ENCODE measurements at places on chromosomes 5 and 9. TPM values are rescaled to one million over a fixed set of nuclear protein-coding genes. Genes with fewer than 3 reads are reported as not detected.

Gene XPA
- 6.3 TPM for total RNA-seq

Gene TMEM232
- total RNA-seq = 0.56 TPM

Gene EIF4E1B
- total RNA-seq = not detected

Gene SPINK6
- total RNA-seq = 2.9 TPM

Gene PDE6A
- total RNA-seq = 0.48 TPM

Gene SECISBP2
- total RNA-seq = 19.2 TPM

Gene SPAG8
- 0.20 TPM for total RNA-seq

Gene C9orf153
- 0.12 TPM for total RNA-seq

Gene DHFR
- total RNA-seq = 15.2 TPM

Gene PLAA
- total RNA-seq = 21.6 TPM

Gene RELL2
- 4.5 TPM for total RNA-seq

Gene KCNV2
- not detected for total RNA-seq

Gene IFNA2
- total RNA-seq = not detected

- no peak for ATAC-seq
Observed at GRCh38 chr5:151925340-151925739, 689 bp upstream of the GLRA1 start.

GRCh38 chr5:57777174-57777581, 294.6 kb upstream of the ACTBL2 start:
- ATAC-seq = no peak

DNA sequence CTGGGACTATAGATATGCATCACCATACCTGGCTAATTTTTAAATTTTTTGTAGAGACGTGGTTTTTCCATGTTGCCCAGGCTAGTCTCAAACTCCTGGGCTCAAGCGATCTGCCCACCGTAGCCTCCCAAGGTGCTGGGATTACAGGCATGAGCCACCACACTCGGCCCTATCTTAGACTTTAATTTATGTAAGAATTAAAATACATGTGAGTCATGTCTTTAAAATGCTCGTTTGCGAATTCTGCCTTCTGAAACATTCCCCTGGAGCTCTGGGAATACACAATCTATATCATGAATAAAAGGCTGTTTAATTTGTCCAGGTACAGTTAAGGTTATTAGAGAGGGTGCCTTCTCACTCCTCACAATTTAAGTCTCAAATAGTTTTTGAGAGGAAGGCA, 32.8 kb downstream of the RHOBTB3 start:
- no peak for ATAC-seq

- ATAC-seq = no peak
Observed at GRCh38 chr9:115980502-115980901, 173.1 kb upstream of the PAPPA start.

DNA sequence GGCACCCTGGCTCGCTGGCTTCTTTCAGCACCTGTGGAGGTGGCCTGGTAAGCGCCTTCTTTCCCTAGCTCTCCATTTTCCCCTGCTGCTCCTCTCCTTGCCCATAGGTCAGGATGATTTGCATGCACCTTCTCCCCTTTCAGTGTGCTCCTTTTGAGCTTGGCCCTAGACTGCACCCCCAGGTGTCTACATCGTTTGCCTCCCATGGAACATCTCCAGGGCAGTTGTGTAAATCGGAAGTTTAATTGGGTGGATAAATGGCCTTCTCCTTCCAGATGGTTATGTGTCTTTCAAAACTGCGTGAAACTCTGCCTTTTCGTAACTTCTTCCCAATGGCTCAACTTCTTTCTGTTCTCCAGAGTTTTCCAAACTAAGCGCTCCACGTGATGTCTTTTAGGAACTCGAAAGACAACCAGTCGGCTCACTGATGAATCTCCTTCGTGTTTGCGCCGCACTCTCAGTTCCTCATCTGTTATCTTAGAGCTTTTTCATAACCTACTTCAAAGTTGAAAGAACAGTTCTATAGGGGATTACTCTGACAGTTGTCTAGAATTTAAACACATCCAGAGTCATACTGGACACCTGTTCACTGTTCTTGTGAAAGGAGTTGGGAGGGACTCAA, 1.7 kb downstream of the ADAMTS19 start:
- no peak for ATAC-seq

- peak; percentile 11 for ATAC-seq
Observed at GRCh38 chr5:64166201-64166959, 737 bp downstream of the RNF180 start.

DNA sequence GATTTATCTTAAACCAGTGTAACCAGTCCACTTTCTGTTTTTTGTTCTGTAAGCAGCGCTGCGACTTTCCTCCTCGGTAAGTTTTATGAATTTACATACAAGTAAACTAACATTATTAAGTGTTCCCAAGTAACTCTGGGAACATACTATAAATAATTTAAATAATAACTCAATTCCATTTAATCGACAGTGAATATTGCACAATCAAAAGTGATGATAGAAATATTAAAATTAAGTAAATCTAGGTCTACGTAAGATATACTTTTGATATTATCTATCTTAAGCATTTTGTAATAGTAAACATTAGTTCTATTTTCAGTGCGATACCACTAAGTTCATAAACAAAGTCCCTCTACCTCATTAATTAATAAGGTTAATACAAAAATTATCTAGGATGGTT, 7.8 kb downstream of the NFIB start:
- ATAC-seq = no peak

DNA sequence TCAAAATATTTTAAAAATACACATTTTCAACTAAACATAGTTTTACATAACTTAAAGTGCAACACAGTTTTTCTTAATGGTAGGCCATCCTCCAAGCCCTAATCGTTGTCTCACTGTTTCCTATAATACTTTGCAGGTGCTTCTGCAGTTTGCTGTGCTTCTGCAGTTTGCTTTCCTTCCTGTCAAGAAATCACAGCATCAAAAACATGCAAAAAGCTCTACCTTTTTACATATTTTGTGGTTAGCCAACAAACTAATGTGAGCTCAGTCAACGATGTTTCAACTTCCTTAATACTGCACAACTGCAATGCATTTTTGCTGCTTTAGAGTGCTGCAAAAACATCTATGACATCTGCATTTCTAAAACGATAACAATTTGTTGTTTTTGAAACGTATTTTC, 25.2 kb downstream of the EMB start:
- ATAC-seq = peak; percentile 25

GRCh38 chr9:130675396-130675795, 11.0 kb downstream of the PRDM12 start:
- ATAC-seq = peak; percentile 45

DNA sequence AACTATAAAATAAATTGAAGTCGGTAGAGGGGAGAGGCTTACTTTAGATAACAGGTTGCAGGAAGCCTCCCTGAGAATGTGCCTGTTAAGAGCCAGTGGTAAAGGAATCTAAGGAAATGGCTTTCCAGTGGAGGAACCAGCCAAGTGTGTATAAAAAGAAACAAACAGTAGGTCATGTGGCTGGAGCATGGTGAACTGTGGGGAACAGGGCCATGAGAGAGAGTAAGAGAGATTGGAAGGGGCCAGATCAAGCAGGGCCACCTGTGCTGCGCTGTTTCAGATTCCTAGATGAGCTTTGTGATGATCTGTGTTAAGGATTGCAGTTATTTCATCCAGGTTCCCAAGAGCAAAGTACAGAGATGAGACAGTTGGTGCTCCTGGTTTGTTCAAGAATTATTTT, 152.7 kb upstream of the SGCD start:
- ATAC-seq = no peak

DNA sequence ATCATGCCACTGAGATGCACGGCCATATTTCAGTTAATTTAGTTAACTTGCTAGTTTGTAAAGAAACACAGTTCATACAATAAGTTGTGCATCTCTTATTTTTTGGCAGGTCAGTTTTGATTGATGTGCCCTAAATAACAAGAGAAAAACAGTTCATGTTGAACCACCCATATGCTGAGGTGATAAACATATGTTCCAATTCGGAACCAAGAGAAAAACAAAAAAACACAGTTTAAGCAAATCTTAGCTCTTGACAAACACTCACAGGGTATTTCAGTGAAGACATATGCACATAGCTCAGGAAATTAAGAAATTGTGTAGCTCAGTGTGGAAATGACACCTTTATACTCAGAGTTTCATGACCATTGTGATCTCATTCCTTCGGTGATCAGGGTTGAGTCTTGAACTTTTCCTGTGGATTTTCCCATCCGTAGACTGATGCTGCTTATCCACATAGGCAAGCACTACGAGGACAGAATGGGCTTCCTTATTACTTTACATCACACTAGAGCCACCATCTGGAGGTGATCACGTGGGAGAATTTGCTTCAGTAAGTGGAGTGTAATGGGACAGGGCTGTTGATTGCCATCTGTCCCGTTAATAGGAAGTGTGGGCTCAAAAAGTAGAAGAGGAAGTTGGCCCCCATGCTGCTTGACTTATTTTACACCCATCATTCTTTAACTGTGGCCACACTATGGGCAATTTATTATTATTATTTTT, 773.0 kb downstream of the MTRR start:
- no peak for ATAC-seq

- ATAC-seq = no peak
Observed at GRCh38 chr5:68178579-68178978, 37.0 kb upstream of the PIK3R1 start.

- no peak for ATAC-seq
Observed at GRCh38 chr5:179755022-179755421, 22.4 kb downstream of the MAML1 start.

DNA sequence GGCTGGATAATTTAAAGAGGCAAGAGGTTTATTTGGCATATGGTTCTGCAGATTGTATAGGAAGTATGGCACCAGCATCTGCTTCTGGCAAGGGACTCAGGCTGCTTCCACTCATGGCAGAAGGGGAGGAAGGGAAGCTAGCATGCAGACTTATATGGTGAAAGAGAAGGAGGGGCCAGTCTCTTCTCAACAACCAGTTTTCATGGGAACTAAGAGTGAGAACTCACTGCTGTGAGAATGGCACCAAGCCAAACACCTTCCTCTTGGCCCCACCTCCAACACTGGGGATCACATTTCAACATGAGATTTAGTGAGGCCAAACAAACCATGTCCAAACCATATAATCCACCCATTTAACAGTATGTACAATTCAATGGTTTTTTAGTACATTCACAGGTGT, 113.3 kb upstream of the SHB start:
- peak; percentile 24 for ATAC-seq

DNA sequence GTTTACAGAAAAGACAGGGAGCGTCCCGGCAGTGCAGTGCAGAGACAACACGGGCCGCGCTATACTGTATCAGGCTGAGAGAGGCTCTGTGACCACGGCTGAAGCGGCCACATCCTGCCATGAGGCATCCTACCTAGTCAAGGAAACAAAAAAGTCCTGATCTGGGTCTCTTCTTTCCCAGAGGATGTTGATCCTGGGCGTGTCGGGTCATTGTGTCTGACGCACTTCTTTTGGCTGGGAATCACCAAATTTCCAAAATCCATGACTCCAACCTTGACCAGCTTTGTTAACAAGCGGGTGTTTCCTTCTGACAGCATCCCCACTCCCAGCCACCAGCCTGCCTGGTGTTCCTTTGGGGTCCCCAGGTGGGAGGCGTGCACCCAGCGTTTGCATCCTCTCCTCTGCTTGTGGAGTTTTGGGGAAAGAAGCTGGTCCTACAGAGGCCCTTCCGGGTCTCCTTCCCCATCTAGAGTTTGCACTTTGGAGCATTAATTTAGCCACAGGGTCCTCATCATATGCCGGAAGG, 91.4 kb upstream of the RAI14 start:
- ATAC-seq = peak; percentile 45

Data from esophagus mucosa (tissue), 1 donor.